ENCODE measurements at places on chromosomes 5 and 9.
A peak's percentile ranks its signal among the peaks of the same experiment; 100 is the strongest.

- no peak for DNase-seq
These were observed 742 bp upstream of the LECT2 start for GRCh38 chr5:135955525-135955924.

- DNase-seq = no peak
These were observed 25.5 kb downstream of the PITX1 start for GRCh38 chr5:135008556-135008955.

DNA sequence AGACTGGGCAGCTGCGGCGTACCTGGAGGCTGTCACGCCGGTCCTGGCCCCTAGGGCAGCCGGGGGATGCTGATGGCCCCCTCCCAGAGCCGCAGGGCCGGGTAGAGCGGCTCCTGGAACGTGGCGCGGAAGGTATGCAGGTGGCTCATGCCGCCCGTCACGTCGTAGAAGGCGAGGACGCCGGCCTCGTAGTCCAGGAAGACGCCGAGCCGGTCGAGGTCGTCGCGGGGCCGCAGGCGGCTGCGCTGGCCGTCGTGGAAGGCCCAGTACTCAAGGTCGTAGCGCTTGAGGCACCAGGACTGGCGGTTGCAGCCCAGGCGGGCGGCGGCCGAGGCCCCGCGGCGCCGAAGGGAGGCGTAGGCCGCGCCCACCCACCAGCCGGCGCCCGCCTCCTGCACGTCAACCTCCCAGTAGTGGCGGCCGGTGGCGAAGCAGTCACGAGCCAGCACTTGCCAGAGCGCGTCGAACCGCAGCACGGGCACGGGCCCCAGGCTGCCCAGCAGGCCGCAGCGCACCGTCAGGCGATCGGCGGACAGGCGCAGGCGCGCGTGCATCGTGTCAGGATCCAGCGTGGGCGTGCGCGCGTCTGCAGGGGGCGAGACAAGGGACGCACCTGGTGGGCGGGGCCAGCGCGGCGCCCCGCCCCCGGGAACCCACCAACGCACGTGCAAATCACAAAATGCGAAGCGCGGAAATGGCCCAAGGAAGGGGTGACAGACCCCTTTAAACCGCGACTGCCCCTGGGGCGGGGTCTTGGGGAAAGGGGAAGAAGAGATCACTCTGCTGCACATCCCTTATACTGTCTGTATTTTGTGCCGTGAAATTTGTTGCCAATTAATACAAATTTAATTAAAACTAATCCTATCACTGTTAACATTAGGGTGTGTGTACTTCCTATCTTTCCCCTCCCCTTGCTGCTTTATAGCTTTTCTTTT lies 31.2 kb downstream of the NANS start:
- peak; percentile 66 for DNase-seq

DNA sequence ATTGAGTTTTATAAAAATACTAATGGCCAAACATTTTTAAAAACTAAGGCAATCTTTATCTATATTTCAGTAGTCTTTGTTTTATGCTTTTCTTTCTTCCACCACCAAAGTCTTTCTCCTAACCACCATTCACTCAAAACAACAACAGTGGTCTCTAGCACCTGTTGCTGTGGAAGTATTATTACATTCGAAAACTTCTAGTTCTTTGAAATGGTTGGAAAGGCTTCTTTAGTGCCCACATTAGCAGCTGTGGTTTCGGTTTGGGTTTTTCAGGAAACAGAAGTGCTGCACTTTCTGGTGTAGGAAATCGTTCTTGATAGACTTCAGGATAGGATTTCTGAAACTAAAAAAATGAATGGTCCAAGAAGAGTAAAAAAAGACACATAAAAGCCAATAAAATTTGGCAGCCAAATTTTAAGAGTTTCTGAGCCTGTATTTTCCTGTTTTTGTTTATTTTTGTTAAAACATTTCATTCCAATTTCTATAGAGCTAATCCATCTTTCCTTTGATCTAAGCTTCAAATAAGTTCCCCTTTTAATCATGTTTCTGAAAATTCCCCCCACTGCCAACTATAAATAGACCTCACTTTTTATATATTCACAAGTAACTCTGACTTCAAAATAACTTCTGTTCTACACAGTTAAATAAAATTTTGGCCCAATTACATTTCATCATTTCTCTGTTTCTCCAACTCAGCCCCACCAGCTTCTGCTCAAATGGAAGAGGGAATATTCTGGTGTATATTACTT lies 102.2 kb downstream of the DEPDC1B start:
- no peak for DNase-seq

- DNase-seq = no peak
These were observed 252.8 kb downstream of the MAST4 start for GRCh38 chr5:66848749-66849641.
